ENCODE measurements at places on chromosomes 1 and 21.

DNA sequence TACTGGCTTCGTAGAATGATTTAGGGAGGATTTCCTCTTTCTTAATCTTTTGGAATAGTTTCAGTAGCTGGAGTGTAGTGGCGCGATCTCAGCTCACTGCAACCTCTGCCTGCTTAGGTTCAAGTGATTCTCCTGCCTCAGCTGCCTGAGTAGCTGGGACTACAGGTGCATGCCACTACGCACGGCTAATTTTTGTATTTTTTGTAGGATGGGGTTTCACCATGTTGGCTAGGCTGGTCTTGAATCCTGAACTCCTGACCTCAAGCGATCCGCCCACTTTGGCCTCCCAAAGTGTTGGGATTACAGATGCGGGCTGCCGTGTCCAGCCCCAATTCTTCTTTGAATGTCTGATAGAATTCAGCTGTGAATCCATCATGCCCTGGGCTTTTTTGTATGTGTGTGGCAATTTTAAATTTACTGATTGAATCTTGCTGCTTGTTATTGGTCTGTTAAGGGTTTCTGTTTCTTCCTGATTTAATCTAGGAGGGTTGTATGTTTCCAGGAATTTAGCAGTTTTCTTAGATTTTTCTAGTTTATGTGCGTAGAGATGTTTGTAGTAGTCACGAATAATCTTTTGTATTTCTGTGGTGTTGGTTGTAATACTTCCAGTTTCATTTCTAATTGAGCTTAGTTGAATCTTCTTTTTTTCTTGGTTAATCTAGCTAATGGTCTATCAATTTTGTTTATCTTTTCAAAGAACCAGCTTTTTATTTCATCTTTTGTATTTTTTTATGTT lies 15.3 kb downstream of the MAN1C1 start:
- no peak for DNase-seq

GRCh38 chr21:38351961-38352521 lies 95.2 kb downstream of the KCNJ15 start:
- no peak for DNase-seq

DNA sequence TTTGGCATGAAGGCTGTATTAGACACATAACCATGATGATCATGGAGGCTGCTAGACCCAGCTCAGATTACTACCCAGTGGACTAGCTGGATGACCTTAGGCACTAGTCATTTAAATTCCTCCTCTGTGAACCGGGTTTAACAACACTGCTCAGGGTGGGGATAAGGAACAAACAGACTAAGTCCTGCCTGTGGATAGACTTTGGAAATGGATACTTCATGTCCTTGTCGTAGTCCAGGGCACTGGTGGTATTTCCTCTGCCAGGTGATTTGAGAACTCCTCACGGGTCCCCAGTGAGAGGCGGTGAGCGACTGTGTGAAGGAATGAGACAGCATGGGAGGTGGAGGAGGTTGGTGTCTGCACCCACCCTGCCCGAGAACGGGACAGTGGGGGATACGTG lies 72.9 kb upstream of the SELENON start:
- DNase-seq = no peak

GRCh38 chr1:168379104-168379860 lies 98.6 kb downstream of the TBX19 start:
- DNase-seq = no peak

DNA sequence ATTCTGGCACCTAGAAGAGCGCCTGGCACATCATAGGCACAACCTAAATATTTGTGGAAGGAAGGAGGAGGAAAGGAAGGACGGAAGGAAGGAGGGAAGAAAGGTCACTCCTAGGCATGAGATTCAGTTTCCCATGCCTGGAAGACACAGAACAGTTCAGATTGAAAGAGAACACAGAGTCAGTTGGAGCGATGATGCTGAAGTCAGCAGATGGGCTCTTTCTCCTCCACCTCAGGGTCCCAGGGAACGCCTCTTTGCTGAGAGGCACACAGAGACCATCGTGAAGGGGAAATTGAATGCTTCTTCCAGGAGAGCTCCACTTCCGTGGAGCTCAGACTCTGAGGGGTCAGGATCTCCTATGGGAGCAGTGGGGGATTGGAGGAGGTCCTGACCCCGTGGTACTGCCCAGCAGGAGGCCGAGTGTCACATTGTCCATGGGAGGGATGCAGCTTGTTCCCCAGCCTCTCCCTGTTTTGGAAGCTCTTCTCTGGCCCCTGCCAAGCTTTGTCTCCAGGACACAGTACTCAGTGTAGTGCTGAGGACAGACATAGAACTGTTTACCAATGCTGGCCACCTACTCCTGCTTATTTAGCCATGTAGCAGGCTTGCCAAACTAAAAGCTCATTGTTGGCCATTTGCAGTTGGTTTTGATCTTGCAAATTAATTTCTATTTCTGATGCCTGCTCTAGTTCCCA lies 2.4 kb downstream of the MYBPHL start:
- no peak for DNase-seq

DNA sequence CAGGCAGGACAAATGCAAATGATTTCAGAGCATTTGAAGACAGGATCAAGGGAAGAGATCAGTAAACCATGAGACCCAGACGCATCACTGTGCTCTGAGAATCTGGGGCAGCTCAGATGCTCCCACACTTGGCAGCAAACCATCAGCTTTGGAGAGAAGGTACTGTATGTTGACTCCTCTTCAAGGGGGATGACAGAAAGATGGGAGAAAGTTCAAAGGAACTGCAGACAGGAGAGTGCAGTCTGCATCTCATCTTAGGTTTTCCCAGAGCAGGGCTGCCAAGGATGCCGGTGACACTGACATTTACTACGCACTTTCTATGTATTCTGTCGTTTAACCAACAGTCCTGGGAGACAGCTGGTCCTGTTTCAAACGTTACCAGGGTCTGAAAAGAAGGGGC lies 35.8 kb downstream of the OLFML2B start:
- no peak for DNase-seq

DNA sequence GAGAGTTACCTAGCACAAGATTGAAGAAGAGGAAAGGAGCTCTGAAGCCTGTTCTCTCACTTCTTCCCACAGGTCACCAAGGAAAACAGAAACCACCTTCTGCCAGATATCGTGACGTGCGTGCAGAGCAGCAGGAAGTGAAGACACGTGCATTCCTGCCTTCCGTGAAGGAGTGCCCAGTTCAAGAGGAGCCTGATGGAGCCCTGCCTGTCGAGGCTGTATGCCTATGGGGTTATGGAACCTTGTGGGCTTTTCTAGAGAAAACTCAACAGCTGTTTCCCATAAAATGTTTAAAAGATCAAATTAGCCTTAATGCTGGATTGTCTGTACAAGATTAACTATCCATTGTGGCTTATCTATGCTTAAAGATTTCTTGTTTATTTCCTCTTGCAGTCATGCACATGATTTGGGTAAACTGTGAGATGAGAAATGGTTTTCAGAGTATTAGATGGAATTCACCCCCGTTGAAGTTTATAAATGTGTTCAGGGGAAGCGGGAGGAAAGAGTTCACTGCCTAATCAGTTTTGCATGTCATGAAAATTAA lies 27.8 kb downstream of the NTPCR start:
- no peak for DNase-seq

DNA sequence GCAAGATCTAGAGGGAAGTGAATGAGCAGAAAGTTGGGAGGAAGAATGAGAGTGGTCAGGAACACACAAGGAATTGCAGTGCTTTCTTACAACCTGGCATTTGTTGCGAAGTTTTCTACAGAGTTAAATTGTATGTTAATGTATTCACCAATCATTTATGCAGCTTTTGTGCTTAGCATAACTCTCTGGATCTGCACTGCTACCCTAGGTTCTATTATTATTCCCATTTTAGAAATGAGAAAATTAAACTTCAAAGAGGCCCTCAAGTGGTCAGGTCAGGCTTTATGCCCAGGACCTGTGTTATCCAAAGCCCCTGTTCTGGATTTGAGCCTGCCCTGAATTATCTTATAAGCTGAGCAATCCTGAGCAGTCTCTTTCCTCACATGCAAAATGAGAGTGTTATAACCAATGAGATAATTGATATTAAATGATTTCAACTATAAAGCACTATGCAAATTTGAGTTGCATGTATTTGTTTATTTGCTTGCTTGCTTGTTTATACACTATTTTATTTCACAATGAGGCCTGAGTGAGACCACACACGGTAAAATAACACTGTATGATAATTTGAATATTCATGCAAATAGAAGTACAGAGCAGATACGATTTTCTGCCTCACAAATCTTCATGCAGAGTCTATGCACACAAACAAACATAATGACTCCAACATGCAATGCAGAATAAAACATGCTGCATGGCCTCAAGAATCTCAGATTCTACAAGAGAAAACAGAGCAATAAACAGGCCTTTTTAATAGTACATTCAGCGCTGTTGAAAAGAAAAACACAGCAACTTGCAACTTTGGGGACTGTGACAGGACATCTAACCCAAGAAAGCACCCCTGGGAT lies 323.0 kb downstream of the PLPP3 start:
- no peak for DNase-seq

DNA sequence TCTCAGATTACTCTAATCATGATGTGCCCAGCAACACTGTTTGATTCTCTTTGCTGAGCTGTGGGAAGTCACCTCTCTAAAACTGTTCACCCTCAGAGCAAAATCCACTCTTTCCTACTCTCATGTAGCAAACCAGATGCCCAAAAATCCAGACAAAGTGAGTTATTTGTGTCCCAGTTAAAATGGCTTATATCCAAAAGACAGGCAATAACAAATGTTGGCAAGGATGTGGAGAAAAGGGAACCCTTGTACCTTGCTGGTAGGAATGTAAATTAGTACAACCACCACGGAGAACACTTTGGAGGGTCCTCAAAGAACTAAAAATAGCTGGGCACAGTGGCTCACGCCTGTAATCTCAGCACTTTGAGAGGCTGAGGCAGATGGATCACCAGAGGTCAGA lies 384.0 kb downstream of the HHIPL2 start:
- DNase-seq = no peak

- DNase-seq = no peak
These were observed 7.2 kb upstream of the CLCA1 start for GRCh38 chr1:86461482-86461881.

GRCh38 chr1:55582084-55582483 lies 366.9 kb upstream of the USP24 start:
- DNase-seq = no peak

DNA sequence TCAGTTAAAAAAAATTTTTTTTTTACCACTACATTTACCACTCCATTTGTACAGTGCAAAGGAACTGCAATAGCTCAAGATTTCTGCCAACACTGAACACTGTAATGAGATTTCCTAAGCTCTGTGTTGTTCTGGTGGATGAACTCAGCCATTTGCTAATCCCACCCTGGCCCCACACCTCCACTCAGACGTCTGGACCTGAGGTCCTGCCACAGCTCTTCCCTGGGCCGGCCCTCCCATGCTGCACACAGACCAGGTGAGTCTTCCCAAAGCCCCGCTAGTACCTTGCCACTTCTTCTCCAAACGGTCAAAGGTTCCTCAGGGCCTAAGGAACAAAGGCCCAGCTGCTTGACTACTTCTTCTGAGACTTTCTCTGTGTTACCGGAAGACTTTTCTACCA lies 56.4 kb downstream of the SLC45A1 start:
- DNase-seq = no peak

GRCh38 chr1:47687631-47688460 lies 250.0 kb downstream of the FOXD2 start:
- no peak for DNase-seq
